CD8-positive, alpha-beta memory T cell (primary cell): ENCODE measurements at places on chromosomes 16 and 17. TPM values are rescaled to one million over a fixed set of nuclear protein-coding genes. Genes with fewer than 3 reads are reported as not detected.

DNA sequence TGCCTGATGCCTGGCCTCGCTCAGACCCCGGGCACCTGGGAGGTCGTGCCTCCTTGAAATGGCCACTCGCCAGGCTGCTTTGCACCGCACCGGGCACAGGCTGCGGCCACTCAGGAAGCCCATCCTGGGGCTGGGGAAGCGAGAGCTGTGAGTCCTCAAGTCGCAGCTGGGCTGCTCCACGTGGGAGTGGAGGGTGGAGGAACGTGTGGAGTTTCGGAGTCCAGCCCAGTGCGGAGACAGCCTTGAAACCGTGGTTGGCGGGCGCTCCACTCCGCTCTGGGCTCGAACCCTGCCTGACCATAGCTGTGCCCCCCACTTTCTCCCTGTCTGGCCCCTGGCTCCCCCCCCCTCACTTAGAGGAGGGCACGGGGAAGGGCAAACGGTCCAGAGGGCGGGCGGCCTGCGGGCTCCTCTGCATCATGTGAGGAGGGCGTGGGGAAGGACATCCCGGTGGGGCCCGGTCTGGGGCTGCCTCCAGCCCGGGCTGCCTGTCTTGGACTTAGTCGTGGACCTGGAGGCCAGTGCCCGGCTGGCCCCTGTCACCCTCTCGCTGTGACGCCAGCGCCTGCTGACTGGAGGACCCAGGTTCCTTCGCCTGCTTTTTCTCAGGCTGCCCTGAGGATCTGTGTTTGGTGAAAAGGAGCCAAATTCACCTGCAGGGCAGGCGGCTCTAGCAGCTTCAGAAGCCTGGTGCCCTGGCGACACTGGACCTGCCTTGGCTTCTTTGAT lies 2.5 kb downstream of the UBE2I start:
- no peak for DNase-seq

DNA sequence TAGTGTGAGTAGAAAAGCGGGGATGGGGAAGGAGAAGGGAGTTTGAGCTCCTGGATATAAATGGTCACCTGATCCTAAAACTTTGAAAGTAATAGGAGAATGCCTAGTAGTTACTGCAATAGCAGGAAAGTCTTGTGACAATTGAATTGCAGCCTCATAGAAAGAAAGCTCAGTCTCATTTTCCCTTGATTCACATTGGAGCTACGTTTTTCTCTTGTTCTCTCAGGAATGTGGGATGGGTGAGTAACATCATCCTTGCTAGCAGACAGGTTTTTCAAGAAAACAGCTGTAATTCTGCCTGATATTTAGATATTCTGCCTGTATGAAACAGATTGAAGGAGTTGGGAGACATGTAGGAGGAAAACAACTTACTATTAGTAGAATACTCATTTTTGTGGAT lies 25.3 kb downstream of the SF3B3 start:
- no peak for DNase-seq

The EPN3 gene
- not detected for total RNA-seq

The FBXW10 gene
- 0.11 TPM for total RNA-seq

- no peak for DNase-seq
Observed at GRCh38 chr17:70810609-70811008, 641.3 kb downstream of the KCNJ2 start.

The HBA2 gene
- total RNA-seq = not detected

- DNase-seq = no peak
Observed at GRCh38 chr16:2828521-2828840, 1.6 kb upstream of the ZG16B start.

The HEATR9 gene
- total RNA-seq = 2.3 TPM

DNA sequence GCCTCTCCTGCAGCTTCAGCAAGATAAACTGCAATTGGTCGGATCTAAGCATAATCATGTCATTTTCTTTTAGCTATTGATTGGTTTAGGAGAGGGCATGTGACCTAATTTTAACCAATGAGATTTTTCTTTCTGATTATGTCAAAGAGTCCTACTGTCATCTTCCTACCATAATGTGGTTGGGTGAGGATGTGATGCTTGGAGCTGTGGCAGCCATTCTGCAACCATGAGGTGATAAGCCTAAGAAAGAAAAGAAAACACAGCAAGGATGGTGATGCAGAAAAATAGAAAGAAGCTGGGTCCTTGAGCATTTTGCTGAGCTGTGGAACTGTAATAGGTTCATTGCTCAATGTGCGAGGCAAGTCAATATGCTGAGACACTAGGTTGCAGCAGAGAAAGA lies 121.7 kb upstream of the CRHR1 start:
- DNase-seq = no peak

DNA sequence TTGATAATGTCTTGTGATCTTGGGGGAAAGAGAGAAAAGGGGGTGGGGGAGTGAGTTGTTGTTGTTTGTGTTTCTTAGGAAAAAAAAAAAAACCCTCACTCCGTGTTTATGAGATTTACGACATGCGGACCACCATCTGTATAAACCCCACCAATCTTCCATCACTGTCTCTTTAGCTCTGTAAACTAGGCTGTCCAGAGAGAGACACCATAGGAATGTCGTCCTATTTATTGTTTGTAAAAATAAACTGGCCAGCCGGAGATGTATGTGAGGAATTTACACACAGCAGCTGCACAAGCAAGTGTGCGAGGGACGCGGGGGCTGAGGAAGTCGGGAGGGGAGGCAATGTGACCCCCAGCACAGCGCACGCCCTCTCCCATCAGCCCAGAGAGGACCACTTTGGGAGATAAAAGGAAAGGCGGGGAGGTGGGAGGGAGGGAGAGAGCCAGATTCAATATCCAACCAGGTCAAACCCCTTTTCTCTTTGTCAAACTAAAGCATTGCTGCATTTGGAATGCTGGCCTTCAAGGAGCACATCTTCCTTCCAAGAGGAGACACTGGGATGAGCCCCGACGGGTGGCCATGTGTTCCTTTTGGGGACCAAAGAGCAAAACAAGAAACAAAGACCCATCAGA lies 136.2 kb upstream of the SALL1 start:
- no peak for DNase-seq

The OSGIN1 gene
- 0.86 TPM for total RNA-seq

DNA sequence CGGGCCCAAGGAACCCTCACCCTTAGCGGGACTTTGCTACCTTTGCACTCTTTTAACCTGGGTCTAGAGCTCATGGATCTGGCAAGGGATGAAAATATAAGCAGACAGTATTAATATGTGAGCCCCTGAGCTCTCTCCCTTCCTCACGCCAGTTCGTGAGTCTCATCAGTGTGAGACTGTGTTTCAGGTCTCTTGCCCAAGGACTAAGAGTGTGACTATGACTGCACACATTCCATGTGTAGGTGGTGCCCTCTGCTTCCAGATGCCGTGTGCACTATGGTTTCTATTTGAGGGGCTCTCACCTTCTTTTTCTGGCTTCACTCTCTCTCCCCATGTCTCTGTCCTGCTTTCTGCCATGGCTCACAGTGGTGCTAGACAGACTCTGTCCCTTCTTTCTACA lies 40.5 kb downstream of the DHRS7B start:
- no peak for DNase-seq

DNA sequence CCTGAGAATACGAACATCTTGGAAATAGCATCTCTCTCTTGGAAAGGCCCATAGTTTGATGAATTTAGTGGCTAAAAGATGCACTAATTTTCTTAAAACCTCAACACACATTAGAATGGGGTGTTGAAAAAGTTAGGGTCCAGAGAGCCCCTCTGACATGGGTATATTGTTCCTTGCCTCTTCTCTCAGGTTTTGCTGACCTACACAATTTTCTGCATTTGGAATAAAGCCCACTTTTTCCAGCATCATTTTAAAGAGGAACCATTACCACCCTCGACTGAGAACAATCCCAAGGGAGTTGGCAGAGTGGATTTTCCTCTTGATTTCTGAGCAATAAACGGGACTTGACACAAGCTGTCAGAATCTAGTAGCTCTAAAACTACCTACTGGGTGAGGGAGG lies 156.1 kb downstream of the PMP22 start:
- DNase-seq = no peak

The EFNB3 gene
- not detected for total RNA-seq

The GPR179 gene
- 0.09 TPM for total RNA-seq

The JPH3 gene
- total RNA-seq = not detected

DNA sequence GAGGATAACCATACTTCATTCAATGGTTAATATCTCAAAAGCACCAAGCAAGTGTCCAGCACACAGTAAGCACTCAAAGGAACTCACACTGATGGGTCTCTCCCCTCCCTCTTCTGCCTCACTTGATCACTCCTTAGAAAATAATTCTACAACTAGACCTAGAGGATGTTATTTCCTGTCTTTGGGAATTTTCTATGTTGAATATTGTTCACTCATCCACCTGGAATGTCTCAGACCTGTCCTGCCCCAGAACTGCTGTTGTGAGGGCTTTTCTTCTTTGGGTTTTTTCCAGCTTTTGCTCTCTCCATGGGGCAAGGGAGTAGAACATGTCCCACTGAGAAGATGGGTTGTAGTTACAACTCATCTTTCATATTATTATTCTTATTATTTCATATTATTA lies 25.3 kb downstream of the NXPH3 start:
- DNase-seq = no peak

The RAB40C gene
- total RNA-seq = 13.3 TPM

DNA sequence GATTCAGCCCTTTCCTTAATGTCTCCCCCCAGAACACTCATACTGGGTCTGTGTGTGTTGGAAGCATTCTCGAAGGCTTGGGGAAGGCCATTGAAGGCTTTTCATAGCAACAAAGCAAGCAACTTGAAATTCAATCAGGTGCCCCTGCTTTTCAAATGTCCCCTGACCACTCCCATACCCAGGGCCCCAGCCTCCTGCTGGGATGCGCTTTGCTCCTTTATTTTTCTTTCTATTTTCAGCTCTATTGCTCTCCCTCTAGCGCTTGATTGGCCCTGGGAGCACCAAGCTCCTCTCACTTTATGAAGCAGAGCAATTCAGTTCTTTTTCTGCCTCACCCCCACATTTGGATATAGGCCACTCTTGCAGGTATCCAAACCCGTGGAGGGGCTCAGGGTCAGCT lies 92.0 kb downstream of the WSCD1 start:
- DNase-seq = no peak

DNA sequence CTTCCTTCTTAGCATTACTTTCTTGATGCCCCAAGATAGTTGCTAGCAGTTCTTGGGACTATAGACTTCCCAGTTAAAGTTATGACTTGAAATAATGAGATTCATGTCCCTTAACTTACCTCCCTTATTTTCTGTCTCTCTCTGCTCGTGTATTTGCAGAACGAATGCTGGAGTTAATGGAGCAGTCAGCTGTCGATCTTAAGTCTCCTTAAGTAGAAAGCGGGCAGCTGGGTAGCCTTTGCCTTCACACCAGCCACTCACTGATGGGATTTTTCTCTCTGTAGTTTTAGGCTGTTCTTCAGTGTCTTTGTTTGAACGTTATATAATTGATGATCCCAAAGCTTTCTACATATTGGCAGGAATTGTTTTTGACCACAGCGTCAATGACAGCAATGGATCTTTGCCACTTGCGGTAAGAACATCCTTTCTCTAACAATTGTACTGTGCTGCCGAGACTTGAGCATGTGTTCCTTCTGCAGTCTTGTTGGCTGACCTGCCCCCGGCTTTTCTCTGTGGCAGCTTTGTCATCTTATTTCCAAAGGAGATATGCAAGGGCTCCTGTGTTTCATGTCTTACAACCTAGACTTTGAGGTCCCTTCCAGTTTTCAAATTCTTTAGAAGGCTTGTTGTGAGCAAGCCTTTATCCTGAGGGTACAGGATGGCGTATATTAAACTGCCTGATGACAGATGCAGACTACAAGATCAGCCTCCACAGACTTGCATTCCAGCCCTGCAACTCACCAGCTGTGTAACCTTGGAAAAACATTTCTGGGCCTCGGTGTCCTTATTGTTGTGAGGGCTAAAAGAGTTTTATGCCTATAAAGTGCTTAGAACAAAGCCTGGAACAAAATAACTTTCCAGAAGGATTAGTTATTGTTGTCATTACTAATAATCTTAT lies 25.1 kb upstream of the ABCA3 start:
- DNase-seq = no peak

The KRT12 gene
- total RNA-seq = not detected

DNA sequence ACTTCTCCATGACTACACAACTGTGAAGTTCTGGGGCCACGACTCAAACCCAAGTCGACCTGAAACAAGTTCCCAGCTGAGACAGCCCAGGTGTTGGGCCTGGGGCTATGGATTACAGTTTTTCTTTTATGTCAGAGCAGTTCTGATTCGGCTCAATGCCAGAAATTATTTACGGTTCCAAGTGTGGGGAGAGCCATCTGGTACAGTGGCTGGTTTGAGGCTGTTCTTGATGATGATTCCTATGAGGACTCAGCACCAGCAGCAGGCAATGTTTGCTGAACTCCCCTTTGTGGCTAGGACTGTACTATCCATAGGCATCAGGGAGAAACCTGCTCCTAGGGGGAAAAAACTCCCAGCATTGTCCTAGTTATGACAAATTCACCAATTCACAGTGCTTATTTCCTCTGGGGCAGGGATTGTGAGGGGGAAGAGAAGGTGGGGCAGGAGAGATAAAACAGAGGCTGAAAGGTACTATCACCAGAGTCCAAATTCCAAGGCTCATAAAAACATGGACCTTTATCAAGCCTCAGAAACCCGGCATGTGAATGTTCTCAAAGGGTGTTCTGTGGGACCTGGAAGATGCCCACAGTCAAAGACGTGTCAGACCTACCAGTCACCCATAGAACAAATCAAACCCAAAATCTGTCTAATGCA lies 18.2 kb upstream of the CMTM4 start:
- DNase-seq = no peak

DNA sequence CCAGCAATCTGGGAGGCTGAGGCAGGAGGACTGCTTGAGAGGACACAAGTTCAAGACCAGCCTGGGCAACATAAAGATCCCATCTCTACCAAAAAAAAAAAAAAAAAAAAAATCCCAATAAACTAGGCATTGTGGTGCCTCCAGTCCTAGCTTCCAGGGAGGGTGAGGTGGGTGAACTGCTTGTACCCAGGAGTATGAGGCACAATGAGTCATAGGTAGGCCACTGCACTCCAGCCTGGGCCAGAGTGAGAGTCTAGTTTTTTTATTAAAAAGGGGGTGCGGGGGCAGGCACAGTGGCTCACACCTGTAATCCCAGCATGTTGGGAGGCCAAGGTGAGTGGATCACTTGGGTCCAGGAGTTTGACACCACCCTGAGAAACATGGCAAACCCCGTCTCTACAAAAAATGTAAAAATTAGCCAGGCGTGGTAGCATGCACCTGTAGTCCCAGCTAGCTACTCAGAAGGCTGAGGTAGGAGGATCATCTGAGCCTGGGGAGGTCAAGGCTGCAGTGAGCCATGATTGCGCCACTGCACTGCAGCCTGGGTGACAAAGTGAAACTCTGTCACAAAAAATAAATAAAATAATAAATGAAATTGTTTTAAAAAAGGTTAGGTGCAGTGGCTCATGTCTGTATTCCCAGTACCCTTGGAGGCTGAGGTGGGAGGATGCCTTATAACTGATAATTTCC lies 7.8 kb upstream of the CHST6 start:
- DNase-seq = no peak

- no peak for DNase-seq
Observed at GRCh38 chr17:81389585-81389984, 5.7 kb upstream of the BAHCC1 start.
